Large intestine (tissue), 12 donors: ENCODE measurements at places on chromosomes 2 and 18. TPM values are rescaled to one million over a fixed set of nuclear protein-coding genes. Genes with fewer than 3 reads are reported as not detected.

DNA sequence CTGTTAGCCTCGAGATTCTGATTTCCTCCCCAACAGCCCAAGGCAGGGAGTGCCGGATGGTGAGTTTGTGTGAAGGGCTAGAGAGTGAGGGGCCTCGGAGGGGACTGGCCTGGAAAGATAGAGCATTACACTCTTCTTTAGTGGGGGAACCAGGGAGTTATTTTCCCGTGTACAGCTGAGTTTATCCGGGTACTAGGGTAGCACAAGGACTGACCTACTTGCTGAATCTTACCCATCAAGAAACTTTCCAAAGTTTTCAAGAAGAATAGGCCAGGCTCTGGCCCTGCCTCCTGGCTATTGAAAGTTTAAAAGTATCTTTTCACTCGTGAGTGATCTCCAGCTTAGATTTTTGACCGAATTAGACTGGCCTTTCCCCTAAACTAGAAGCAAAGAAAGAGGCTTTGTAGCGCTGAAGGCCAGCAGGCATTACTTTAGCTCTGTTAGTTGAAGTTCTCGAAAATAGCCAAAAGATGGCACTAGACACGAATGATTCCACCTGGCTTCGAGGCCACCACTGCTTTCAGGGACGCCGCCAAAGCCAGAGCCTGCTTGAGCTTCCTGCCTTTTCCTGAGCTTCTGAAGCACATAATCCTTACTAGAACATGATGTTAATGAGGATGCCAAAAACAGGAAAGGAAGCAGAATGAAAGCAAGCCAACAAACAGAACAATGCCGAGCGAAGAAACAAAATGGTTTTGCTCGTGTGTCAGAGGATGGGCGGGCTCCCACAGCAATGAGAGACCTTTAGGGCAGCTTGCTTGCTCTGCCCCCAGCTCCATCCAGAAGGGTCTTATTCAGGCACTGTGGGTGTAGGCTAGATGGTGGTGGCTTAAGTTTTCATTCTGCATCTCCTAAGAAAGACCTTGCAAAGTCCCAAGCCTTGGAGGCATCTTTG lies 55.8 kb downstream of the TSN start:
- no peaks in the 10 kb centered on the region for H3K4me1 ChIP-seq
- peaks cover under 1% of the 10 kb centered on the region for H3K27me3 ChIP-seq
- H3K4me3 ChIP-seq = no peak overlapping the region
- peak; percentile 38 for DNase-seq

The KCNK3 gene
- 3.3 TPM for polyA plus RNA-seq

DNA sequence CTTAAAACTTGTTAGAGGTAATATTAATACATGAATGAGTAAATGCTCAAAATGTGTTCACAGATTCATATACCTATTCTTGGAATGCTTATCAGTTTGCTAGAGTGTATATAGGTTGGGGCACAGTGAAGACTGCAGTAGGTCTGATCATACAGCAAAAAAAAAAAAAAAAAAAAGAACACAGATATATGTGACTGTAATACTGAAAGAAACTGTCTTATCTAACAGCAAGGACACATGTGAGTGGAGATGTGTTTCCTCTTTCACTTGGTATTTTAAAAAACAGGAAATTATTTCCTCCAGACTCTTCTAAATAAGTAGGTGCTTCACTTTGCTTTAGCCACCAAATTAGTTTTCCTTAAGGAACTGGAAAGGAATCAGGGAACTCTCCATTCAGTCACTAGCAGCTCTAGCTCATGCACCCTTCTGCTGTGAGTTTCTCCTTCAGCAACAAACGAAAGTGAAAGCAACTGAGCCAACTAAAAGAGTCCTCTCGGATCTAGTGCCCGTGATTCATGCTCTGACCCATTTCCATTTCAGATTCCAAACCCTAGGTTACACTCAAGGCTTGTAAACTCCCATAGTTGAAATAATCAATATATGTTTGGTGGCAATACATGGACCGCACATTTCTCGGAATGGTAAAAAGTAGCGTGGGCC lies 98.5 kb downstream of the DSEL start:
- DNase-seq = no peak
- H3K36me3 ChIP-seq = no peaks in the 10 kb centered on the region
- no peaks in the 10 kb centered on the region for H3K4me1 ChIP-seq
- H3K4me3 ChIP-seq = no peak overlapping the region

The NRBP1 gene
- polyA plus RNA-seq = 89.0 TPM

The RMDN2 gene
- 23.9 TPM for polyA plus RNA-seq

The FEZ2 gene
- 59.4 TPM for polyA plus RNA-seq

DNA sequence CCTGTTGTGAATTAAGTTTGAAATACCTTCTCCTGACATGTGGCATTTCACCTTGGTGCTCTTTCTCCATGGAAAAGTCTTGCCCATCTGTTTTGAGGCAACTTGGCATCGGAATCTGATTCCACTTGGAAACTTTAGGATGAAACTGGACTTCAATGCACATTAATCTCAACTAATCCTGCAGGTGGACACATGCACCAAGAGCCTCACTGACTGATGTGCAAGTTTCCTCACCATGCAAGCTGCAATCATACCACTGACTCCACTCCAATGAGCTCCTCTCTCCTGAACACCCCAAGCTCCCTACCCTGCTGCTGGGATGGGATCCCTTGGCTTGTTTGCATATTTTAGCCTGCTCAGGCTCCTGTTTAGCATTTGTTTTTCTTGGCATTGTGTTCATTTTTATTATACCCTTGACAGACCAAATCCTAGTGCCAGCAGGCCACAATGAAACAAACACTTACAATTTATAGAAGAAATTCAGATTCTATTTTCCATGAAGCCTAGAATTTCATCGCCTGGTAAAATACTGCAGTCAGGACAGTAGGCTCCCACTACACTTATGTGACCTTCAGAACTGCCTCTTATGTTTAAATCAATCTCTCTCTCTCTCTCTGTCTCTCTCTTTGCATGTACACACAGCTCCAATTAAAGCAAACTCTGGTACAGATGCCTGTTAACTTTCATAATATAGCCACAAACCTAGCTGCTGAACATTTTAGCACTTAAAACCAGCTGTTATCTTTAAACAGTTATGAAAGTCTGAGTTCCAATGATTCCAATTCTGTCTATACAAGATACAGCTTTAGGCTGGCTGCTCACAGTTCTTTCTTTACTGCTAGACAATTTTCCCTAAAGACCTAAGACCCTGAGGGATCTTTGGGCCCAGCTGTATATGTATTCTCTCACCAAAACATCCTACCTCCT lies 141.5 kb downstream of the OSR1 start:
- H3K36me3 ChIP-seq = no peaks in the 10 kb centered on the region
- no peaks in the 10 kb centered on the region for H3K27me3 ChIP-seq
- DNase-seq = no peak
- no peak overlapping the region for H3K4me3 ChIP-seq
- H3K27ac ChIP-seq = no peak overlapping the region
- no peaks in the 10 kb centered on the region for H3K4me1 ChIP-seq

DNA sequence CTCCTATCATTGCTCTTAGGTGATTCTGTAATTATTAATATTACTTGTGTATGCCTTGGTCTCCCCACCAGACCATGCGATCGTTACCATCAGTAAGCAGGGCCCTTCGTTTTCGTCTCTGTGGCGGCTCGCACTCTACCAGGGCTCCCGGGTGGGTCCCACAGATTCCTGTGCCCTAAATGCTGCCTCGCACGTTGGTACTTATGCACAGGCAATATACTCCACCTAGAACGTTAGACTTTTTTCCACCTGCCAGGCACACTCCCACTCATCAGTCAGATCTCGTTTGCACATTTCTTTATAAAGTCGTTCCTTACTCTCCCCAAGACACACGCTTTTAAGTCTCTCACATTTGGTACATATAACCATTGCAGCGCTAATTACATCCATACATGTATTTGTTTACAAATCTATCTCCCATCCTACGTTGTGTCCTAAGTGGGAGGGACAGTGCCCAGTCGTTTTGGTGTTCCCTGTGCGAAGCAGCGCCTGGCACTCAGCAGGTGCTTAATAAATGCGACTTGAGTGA lies 901 bp downstream of the FEZ2 start:
- H3K4me3 ChIP-seq = peak overlapping the region; percentile 72
- H3K27me3 ChIP-seq = no peaks in the 10 kb centered on the region
- peaks cover 12% of the 10 kb centered on the region for H3K4me1 ChIP-seq
- peak overlapping the region; percentile 79 for H3K27ac ChIP-seq
- no peak for DNase-seq
- H3K36me3 ChIP-seq = no peaks in the 10 kb centered on the region

DNA sequence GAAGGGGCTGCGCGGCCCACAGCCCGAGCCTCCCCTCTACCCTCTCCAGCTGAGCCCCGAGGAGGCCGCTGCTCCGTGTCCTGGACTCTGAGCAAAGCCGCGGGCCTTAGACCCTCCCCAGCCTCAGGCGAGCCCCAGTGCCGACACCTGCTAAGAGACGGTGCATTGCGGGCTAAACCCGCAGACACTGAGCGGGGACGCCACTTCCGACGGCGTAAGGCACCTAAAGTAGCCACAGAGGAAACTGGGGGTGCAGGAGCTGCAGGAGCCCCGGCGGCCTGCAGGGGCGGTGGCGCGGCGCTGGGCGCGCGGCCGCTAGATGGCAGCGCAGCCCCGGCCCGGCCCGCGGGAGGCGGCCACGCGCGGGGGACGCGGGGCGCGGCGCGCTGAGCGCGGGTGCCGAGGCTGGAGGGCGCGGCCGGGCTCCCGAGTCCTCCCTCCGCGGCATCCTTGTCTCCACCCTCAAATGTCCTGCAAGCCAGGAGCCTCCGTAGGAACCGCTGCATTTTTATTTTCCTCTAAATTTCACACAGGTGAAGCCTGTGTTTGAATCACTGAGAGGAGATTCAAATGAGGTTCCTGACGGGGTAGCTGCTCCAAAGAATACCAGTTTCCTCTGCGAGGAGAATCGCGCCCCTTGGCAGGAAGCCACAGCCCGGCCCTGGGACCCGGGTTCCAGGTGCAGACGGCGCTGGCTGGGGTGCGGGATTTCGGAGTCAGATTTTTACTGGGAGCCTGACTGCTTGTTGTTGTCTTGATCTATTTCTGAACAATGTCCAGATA lies 650.5 kb downstream of the GALR1 start:
- H3K4me3 ChIP-seq = peak overlapping the region; percentile 4
- no peaks in the 10 kb centered on the region for H3K4me1 ChIP-seq
- DNase-seq = peak; percentile 36
- H3K27ac ChIP-seq = no peak overlapping the region
- peaks cover 5% of the 10 kb centered on the region for H3K27me3 ChIP-seq

GRCh38 chr2:136448432-136448831 lies 316.9 kb upstream of the THSD7B start:
- peaks cover 3% of the 10 kb centered on the region for H3K27me3 ChIP-seq
- H3K4me1 ChIP-seq = no peaks in the 10 kb centered on the region
- no peaks in the 10 kb centered on the region for H3K36me3 ChIP-seq
- no peak overlapping the region for H3K27ac ChIP-seq
- H3K4me3 ChIP-seq = no peak overlapping the region
- DNase-seq = no peak

- H3K4me3 ChIP-seq = no peak overlapping the region
- H3K27me3 ChIP-seq = no peaks in the 10 kb centered on the region
- H3K36me3 ChIP-seq = no peaks in the 10 kb centered on the region
- no peak for DNase-seq
These were observed 344.5 kb downstream of the KIAA1328 start for GRCh38 chr18:37173384-37173783.

GRCh38 chr2:120381661-120382060 lies 35.7 kb downstream of the INHBB start:
- no peak overlapping the region for H3K4me3 ChIP-seq
- peaks cover 2% of the 10 kb centered on the region for H3K27me3 ChIP-seq
- H3K4me1 ChIP-seq = no peaks in the 10 kb centered on the region
- no peaks in the 10 kb centered on the region for H3K36me3 ChIP-seq
- H3K27ac ChIP-seq = no peak overlapping the region
- no peak for DNase-seq

DNA sequence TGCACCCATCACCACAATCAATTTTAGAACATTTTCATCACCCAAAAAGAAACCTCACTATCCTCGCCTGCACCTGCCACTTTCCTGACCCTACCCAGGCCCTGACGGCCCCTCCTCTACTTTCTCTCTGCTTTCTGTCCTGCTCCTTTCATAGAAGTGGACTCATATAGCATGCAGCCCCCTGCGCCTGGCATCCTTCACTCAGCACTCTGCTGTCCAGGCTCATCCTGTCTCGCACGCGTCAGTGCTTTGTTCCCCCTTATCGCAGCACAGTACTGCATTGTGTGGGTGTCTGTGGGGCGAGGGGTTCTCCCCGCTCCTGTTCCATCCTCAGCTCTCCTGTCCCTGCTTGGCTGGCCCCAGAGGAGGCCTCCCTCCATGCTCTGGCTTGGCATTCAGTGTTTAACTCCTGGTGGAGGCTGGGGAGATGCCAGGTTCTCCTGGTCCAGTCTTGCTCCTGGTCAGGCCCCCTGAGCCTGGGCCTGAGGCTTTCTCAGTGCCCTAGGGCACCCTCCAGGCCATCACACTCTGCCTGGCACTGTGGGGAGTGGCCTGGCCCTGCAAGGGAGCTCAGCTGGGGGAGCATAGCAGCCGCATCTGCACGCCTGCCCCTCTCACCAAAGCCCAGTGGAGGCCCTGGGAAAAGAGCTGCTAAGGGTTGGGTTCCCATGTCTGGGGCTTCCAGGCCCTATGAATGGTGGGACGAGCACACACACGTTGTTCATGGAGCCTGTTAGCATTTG lies 6.6 kb upstream of the TUBB6 start:
- no peak for DNase-seq
- no peak overlapping the region for H3K27ac ChIP-seq
- no peaks in the 10 kb centered on the region for H3K36me3 ChIP-seq
- H3K27me3 ChIP-seq = peaks cover 24% of the 10 kb centered on the region
- no peak overlapping the region for H3K4me3 ChIP-seq

- H3K27ac ChIP-seq = no peak overlapping the region
- no peaks in the 10 kb centered on the region for H3K27me3 ChIP-seq
- no peaks in the 10 kb centered on the region for H3K36me3 ChIP-seq
- no peak overlapping the region for H3K4me3 ChIP-seq
- no peak for DNase-seq
- peaks cover 13% of the 10 kb centered on the region for H3K4me1 ChIP-seq
These were observed 86.8 kb downstream of the SPRED2 start for GRCh38 chr2:65345631-65346030.

The ASTL gene
- 0.04 TPM for polyA plus RNA-seq

- H3K36me3 ChIP-seq = no peaks in the 10 kb centered on the region
- no peak for DNase-seq
- H3K27ac ChIP-seq = no peak within 1 kb of the TSS
- H3K4me3 ChIP-seq = peak within 1 kb of the TSS; percentile 38
- peaks cover 4% of the 10 kb centered on the region for H3K4me1 ChIP-seq
These were observed at the start of gene SLC38A11 for GRCh38 chr2:164954954-164955701. TSS of gene SLC38A11 (minus strand) at chr2:164955525. CDS start at chr2:164955247, 278 bp downstream.

The FARP2 gene
- polyA plus RNA-seq = 52.6 TPM
